GM10248 (cell line): ENCODE measurements at places on chromosomes 6 and 20.

DNA sequence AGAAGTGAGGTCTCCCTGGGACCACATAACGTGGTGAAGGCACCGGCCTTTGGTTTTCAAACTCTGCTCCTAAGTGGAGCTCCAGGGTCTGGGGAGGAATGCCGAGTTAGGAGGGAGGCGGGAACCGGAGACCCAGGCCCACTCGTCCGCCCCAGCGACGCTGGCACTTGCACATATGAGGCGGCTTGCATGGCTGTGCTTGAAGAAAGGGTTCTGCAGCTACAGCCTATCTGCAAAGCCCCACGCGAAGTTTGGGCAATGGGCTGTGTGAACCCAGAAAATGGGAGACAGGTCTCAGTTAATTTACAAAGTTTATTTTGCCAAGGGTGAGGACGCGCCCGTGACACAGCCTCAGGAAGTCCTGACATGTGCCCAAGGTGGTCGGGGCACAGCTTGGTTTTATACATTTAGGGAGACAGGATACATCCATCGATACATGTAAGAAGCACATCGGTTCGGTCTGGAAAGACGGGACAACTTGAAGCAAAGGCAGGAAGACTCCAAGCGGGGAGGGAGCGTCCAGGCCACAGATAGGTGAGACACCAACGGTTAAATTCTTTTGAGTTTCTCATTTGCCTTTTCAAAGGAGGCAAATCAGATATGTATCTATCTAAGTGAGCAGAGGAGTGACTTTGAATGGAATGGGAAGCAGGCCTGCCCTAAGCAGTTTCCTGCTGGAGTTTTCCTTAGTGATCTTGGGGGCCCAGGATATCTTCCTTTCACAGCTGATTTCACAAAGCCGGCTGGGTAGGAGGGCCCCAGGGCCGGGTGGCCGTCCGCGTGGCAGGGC, 782 bp upstream of the PCMTD2 start:
- no peak for DNase-seq

- DNase-seq: peak; percentile 43
Measured at GRCh38 chr20:4014031-4014474, 1.3 kb downstream of the RNF24 start.

DNA sequence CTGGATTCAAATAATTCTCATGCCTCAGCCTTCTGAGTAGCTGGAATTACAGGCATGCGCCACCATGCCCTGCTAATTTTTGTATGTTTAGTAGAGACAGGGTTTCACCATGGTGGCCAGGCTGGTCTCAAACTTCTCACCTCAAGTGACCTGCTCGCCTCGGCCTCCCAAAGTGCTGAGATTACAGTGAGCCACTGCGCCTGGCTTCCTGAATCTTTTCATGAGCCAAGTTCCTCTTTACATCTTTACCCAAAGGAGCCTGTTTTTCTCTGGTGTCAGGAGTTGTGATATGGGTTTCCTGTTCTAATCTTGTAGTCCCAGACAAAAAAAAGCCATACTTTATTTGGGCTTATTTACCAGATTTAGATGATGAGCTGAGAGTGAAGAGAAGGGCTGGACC, 34.4 kb downstream of the PCNA start:
- DNase-seq: no peak

DNA sequence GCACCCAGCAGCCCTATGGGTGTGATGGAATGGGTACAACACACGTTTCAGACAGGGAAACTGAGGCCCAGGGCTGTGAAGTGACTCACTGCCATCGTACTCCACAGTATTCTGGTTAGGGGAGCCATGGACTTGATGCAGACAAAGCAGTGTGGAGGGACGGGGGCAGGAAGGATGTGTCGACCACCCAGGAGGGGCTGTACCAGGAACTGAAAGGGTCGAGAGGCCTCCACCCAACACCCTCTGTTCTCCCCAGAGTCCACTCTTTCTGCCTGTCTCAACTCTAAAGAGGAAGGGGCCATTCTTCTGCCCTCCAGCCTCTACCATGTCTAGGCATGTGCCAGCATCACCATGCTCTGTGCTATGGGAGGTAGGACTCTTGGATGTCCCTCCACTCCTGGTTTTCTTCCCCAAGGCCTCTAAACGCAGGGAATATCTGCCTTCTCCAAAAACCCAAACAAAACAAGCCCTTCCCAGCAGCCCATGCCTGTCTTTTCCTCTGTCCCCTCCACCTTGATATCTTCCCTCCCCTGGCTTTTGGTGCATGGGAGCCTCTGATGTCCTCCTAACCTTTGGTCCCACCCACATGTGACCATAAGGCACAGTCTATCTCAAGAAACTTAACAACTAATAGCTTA, 7.4 kb downstream of the SLC22A1 start:
- DNase-seq: no peak

DNA sequence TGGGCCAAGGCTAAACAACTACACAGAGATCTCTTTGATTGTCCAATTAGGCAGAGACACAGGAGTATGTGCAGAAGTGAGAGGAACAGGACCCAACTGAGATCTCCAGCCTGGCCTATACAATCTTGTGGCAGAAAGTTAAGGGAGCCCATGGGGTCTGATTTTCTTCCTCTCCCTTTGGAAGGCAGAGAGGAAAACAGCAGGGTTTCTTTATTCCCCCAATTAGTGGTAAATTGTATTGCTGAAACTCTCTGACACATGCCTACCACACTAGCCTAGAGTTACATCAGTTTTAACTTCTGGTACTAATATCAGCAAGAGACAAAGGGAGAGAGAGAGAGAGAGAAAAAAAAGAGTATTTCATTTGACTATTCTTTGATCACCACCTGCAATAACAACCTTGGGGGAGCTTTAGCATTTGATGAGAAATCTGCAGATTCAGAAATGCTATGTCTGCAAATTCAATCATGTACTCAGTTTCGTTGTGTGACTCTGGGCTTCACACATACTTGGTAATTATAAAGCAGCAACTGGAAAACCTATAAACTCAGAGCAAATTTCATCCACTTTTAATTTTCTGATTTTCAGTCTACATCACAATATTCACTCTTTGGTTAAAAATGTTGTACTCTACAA, 260.3 kb upstream of the SPTLC3 start:
- DNase-seq: no peak

GRCh38 chr20:20430066-20430465, 62.2 kb downstream of the INSM1 start:
- DNase-seq: no peak

GRCh38 chr20:42429761-42430458, 759.8 kb downstream of the PTPRT start:
- no peak for DNase-seq

DNA sequence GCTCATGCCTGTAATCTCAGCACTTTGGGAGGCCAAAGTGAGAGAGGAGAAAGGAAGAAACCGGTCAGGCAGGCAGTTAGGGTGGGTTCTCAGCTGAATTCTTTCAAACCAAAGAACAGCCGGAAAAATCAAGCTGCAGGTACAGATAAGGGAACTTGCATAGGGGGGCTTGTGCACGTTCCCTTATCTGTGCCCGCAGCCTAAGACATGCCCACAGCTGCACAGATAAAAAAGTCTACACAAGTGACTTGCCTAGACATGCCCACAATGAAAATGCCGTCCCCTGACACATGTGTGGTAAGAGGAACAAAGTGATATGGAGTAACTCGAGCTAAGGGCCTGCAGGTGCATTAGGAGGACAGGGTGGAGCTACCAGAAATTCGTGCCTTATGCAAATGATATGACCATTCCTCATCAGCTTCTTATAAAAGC, 175.8 kb upstream of the SALL4 start:
- DNase-seq: no peak

GRCh38 chr6:118665011-118665410, 13.6 kb upstream of the CEP85L start:
- no peak for DNase-seq

- no peak for DNase-seq
Measured at GRCh38 chr6:32152769-32153563, 975 bp upstream of the PPT2 start.
